Ammon's horn (tissue), 1 donor: ENCODE measurements at places on chromosomes 5 and 9.
A peak's percentile ranks its signal among the peaks of the same experiment; 100 is the strongest.

DNA sequence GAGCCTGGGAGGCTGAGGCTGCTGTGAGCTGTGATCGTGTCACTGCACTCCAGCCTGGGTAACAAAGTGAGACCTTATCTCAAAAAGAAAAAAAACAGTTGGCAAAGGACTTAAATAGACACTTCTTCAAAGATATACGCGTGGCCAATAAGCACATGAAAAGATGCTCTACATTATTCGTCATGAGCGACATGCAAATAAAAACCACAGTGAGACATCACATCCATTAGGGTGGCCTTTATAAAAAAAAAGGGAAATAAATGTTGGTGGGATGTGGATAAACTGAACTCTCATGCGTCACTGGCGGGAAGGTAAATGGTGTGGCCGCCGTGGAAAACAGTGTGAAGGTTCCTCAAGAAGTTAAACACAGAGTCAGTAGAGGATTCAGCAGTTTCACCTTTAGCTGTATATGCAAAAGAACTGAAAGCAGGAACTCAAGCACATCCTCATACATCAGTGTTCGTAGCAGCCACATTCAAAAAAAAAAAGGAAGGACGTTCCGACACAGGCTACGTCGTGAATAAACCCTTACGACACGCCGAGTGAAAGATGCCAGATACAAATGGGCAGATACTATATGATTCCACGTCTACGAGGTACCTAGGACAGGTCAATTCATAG is 24.5 kb upstream of the NRARP start:
- DNase-seq = no peak

DNA sequence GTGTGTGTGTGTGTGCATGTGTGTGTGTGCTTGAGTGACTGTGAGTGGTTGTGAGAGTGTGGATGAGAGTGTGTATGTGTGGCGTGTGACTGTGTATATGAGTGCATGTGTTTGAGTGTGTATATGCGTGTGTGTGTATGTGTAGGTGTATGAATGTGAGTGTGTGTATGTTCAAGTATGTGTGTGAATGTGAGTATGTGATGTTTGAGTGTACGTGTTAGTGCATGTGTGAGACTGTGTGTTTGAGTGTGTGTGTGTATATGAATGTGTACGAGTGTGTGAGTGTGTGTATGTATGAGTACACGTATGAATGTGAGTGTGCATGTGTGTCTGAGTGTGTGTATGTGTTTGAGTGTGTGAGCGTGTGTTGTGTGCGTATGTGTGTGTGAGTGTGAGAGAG is 47.8 kb downstream of the KCNIP1 start:
- no peak for DNase-seq

GRCh38 chr9:106643211-106643930 is 219.6 kb upstream of the ZNF462 start:
- no peak for DNase-seq

- DNase-seq = no peak
Observed at GRCh38 chr5:89417515-89417914, 534.5 kb upstream of the MEF2C start.

DNA sequence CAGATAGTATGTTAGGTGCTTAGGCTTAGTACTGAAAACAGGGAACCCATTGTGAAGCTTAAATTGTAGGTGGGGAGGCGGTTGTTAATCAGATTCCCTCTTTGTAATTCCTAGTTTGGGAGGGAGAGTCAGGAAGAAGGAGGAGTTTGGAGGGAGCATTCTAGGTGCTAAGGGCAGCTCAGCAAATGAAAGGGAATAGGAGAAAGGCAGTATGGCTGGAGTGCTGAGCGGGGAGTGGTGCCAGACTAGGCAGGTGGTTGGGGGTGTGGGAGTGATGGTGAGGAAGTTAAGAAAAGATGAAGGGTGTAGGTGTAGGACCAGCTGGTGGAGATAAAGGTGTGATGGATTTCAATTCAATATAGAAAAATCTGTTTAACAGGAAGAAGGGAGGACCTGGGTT is 11.1 kb upstream of the GARNL3 start:
- no peak for DNase-seq

DNA sequence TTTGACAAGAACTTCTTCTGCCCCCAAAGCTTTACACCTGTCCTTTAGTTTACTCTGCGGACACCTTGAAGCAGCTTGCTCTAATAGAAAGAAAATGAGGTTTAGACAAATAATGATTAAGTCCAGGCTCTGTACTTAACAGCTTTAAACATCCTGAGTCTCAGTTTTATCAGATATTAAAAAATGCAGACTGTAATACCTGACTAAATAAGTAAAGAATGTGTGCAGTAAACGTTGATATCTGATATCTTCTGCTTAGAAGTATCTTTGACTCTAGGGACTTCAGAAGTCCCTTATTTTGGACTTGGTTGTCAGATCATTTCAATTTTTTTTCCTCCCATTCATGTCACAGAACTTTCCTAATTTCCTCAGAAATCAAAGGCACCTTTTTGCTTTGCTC is 1060.4 kb downstream of the CDH12 start:
- no peak for DNase-seq

DNA sequence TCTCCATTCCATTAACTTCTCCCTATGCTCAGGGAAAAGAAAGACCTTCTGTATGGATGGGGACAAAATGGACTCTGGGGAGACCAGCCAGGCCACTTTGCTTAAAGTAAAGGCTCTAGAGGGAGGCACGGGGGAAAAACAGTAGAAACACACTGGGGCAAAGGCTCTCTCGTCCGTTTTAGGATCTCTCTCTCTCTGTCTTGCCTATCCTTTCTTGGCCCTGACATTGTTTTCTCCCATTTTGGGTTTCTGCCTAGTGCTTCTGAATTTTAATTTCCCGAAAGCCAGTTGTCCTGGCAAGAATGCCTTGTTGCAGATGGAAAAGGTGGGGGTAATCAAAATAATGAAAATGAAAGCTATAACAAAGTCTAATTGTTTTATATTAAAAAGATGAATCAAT is 28.2 kb downstream of the NMUR2 start:
- peak; percentile 34 for DNase-seq

DNA sequence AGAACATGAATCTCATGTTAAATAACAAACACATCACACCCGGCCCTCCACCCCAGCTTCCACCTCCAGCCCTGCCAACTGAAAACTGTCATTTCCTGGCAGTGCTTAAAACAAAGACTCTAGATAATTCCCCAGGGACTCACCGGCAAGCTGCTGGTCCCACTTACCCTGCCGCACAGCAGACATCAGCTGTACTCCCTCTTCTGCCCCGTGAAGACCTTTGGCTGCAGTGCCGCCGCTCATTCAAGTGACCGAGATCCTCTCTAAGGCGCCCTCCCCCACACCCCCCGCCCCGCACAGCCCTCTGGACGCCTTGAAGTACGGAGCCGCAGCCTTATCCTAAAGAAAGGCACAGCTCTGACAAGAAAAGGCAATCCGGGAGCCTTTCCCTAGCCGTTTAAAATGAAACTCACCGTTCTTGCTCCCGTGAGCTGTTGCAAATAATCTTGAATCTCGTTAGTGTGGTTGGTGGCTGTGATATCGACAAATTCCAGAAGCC is 434 bp downstream of the GLRX start:
- no peak for DNase-seq

- DNase-seq = peak; percentile 29
Observed at GRCh38 chr9:125505988-125506438, 201.0 kb downstream of the MAPKAP1 start.

DNA sequence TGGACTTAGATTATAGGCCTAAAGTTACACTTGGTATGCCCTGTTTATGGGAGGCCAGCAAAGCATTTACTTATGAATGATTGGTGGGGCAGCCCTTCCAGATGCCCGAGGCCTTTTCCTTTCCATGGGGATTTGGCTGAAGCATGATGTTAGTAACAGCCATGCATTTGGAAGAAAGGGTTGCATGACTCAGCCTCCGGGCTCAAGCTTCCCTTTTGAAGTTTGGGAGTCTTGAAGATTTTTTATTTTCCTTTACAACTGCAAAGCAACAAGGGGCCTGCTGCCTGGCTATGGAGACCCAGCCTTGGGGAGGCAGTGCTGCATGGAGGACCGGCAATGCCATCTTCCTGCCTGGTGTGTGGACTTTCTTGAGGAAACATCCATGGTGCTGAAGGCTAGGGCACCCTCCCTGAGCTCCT is 244.7 kb downstream of the ICE1 start:
- no peak for DNase-seq

- no peak for DNase-seq
Observed at GRCh38 chr9:94498801-94499453, 56.0 kb upstream of the PCAT7 start.

DNA sequence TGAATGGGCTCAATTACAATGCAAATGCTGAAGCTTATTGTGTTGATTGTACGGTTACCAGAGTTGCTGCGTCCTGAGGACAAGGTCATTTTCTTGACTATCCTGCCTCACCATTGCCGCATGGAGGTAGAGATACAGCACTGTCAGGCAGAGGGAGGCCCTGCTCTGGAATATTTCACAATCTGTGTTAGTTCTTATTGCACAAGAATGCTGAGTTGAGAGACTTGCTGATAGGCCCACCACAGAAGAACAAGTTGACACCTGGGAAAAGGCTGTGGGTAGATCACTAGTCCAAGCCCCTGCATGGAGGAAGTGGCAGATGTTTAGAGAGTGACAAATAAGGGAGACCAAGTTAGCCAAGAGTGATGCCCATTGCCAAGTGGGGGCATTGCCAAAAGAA is 344.5 kb upstream of the ITGA1 start:
- DNase-seq = no peak

DNA sequence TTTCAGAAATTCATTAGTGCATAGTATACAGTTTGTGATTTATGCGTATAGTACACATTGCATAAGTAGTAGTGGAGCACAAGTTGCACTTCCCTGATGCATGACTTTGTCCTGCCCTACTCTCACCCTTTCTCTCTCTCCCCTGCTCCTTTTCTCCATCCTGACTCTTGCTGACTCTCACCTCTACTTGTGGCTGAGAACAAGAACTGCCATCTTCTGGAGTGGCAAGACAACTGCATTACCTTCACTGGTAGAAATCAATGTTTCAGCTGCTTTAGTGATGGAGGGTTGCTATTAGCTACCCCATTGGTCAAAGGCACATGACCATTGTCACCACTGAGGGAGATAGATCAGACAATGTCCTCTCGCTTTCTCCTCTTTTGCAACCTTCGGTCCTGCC is 26.9 kb downstream of the SPEF2 start:
- no peak for DNase-seq

DNA sequence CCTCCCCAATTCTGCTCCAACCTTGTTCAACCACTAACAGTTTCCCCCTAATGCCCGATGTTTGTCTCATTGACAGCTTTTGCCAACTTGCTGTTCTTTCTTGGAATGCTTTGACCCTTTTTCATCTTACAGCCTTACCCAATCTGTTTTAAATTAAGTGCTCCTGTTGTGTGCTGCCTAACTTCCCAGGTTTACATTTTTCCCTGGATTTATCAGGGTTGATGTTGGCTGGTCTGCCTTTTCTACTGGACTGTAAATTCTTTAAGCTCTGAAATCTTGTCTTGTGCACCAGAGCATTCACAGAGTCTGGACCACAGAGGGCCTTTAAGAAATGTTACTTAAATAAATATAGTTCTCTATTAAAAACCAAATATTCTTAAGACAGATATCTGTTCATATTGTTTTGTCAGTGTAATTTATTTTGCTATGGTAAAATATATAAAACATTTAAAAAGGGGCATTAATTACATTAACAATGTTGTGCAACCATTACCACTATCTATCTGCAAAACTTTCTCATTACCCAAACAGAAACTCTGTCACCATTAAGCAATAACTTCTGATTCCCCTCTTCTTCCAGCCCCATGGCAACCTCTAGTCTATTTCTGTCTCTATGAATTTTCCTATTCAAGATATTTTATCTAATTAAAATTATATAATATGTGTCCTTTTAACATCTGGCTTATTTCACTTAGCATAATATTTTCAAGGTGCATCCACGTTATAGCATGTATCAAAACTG is 73.0 kb downstream of the OSTF1 start:
- DNase-seq = no peak

- peak; percentile 89 for DNase-seq
Observed at GRCh38 chr9:35553670-35554543, 51.2 kb upstream of the TESK1 start.

- peak; percentile 43 for DNase-seq
Observed at GRCh38 chr5:135891791-135892190, 3.9 kb downstream of the IL9 start.

- no peak for DNase-seq
Observed at GRCh38 chr5:175677571-175677970, 19.7 kb downstream of the HRH2 start.

DNA sequence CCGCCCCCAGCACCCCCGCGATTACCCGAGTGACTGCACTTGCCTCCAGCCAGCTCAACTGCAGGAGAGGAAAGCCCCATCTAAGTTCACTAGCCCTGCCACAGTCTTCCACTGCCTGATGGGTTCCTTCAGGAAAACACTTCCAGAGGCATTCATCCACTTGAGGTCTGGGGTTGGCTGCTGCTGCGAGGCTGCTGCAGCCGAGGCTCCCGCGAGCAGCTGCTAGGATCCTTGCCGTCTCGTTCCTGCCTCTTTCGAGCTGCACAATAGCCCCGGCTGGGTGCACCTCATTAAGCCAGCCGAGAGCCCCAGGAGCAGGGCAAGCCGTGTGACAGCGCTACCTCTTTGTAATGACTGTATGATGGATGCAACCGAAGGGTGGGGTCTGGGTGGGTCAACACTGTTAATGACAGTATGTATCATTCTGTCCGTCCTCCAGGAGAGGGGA is 24.2 kb upstream of the ELAVL2 start:
- no peak for DNase-seq

- peak; percentile 42 for DNase-seq
Observed at GRCh38 chr5:9716838-9717281, 86.7 kb upstream of the TAS2R1 start.

GRCh38 chr9:120324996-120325642 is 254.8 kb downstream of the CDK5RAP2 start:
- no peak for DNase-seq

GRCh38 chr9:134475011-134475790 is 148.9 kb downstream of the RXRA start:
- no peak for DNase-seq

- DNase-seq = no peak
Observed at GRCh38 chr5:56085193-56085592, 90.4 kb upstream of the IL6ST start.

DNA sequence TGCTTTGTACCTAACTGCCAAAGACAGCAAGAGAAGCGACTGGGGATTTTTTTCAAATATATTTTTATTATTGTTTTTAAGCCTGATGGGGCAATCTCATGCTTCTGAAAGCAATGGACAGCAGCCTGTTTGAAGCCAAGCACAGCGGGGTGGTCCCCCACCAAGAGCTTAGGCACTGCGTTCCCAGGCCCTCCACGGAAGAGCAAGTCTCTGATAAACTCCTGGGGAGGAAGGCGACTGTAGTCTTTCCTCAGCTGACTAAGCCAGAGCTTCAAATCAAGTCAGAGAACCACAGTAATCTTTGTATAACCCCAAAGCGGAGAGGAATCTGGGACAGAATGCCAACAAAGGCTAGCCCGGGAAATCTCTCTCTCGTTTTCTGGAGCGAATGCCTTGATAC is 54.4 kb downstream of the ARSB start:
- DNase-seq = no peak

GRCh38 chr9:86324901-86325300 is 29.3 kb downstream of the TUT7 start:
- DNase-seq = no peak

- DNase-seq = no peak
Observed at GRCh38 chr5:125813221-125813974, 609.8 kb upstream of the GRAMD2B start.
